ENCODE measurements at places on chromosomes 12 and 14.

DNA sequence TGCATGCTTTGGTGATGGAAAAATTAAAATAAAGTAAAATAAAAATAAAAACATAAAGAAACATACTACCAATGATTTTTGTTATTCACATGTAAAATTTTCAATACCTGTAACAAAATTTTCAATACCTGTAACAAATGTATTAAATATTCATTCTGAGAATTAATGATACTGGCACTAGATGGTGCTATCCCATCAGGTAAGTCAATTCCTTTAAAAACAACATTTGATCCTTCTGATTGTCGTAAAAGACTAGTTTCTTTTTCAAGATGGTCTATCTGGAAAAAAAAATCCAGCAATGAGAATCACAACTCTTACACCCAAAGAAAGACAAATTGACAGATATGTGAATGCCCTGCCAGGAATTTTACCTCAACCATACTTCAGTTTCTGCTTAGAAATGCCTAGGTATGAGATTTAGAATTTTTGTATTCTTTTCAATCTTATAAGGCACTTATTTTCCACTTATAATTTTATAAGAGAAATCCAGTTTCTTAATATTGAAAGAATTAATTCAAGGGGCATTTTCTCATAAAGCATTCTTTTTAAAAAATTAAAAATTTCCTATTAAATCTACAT, 30.7 kb downstream of the CEP290 start:
- no peak for DNase-seq

DNA sequence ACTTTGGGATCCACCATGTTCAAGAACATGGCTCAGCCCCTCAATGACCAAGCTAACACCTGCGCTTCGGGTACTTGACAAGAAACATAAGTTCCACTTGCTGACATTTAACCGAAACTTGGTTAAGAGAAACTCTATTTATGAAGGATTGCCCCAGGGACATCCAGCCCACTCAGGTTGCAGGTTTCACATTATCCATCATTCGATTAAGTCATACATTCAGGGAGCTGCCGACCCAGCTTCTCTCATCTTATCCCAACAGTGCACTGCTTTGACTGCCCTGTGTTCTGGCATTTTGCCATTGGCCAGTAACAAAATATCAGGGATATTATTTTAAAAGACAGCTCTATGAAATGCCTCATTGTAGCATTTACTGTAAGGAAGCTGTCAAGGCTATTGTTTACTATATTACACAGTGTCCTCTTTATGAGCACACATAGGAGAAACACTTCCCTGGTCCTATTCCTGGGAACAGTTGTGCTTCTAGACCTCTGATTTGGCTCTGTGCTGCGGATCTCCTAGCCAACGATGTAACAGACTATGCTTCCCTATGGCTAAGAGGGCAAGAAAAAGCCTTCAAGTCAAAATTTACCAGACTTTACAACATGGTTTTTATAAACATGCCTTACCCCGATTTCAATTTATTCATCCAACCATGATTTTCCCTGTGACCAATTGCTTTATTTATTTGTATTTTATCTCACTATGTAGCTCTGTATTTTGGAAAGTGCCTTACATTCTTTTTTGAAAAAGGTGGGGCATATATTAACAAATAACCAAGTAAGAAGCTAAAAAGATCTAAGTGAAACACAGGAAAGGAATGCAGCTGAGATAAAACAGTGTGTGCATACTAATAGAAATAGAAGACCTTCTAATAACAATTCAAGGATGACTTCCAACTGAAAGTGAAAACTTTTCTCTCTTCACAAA, 109.3 kb downstream of the ITPR2 start:
- DNase-seq = no peak

DNA sequence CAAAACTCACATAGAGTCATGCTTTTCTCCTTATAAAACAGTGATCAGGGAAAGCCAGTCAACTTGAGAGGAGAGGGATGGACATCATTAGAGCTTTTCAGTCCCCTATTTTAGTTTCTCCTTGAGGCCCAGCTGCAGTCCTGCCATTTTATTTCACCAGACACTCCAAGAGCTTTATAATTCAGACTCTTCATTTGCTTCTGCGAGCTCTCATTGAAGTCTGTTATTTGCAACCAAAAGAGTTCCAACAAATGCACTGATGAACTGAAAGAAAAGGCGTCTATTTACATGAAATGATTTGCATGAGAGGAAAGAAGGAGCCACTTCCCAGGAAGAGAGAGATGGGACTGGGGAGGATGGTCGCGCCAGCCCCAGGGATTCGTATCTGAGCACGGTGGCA, 86.8 kb downstream of the NDUFA12 start:
- DNase-seq = no peak

DNA sequence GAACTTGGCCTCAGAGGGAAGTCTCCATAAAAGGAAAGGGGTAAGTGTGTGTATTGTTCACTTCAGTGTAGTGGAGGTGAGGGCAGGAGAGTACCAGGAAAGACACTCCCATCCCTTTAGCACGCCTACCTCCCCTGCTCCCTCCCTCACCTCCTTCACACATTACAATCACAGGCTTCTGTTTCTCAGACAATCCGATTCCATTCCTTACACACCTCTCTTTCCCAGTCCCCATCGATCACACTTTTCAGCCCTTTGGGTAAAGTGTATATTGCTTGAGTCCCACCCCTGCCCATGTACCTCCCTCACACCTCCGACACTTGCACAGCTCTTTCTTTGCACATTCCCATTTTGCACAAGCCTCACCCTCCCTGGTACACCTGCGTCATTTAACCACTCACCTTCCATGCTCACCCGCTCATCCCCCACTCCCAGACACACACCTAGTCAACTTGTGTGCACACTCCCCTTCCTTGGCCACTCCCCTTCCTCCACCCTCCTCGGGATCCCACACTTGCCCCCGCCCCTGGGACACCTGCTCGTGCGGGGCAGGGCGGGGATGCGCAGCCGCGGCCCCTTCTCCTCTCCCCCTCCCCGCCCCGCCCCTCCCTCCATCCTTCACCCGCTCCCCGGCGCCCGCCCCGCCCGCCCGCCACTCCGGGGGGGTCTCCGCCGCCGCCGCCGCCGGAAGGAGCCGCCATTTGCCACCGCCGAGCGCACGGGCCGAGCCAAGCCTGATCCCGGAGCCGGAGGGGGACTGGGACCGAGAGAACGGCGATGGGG, at the start of gene MARCHF9:
Gene MARCHF9, plus strand, starts transcription at position 693 of the 783 bp plus-strand sequence. CDS start 426 bp downstream, outside the sequence.
- DNase-seq = peak; percentile 49

DNA sequence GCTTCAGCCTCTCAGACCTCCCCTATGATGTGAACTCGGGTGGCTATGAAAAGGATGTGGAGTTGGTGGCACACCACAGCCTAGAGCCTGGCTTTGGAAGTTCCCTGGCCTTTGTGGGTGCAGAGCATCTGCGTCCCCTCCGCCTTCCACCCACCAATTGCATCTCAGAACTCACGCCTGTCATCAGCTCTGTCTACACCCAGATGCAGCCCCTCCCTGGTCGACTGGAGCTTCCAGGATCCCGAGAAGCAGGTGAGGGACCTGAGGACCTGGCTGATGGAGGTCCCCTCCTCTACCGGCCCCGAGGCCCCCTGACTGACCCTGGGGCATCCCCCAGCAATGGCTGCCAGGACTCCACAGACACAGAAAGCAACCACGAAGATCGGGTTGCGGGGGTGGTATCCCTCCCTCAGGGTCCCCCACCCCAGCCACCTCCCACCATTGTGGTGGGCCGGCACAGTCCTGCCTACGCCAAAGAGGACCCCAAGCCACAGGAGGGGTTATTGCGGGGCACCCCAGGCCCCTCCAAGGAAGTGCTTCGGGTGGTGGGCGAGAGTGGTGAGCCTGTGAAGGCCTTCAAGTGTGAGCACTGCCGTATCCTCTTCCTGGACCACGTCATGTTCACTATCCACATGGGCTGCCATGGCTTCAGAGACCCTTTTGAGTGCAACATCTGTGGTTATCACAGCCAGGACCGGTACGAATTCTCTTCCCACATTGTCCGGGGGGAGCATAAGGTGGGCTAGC, 7.0 kb upstream of the RPS26 start:
- DNase-seq = no peak

DNA sequence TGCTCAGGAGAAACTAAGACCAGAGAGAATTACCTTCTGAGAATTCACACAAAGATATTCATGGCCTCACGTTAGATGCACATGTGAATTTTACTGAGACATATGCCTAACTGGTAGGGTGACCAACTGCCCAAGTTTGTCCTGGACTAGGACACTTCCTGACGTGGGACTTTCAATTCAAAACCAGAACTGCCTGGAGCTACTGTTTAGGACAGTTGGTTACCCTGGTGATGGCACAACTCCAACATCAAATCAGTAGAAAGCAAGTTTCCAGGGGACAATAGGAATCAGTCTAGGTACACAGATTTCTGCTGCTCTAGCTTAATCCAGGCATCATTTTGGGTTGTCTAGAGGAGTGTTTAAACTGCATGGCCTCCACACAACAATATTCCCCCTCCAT, 178.7 kb downstream of the GXYLT1 start:
- no peak for DNase-seq

GRCh38 chr14:94769391-94770250, at the start of gene GSC:
GSC (minus strand) TSS chr14:94770113; CDS start chr14:94770015, 98 bp downstream.
- DNase-seq = no peak

DNA sequence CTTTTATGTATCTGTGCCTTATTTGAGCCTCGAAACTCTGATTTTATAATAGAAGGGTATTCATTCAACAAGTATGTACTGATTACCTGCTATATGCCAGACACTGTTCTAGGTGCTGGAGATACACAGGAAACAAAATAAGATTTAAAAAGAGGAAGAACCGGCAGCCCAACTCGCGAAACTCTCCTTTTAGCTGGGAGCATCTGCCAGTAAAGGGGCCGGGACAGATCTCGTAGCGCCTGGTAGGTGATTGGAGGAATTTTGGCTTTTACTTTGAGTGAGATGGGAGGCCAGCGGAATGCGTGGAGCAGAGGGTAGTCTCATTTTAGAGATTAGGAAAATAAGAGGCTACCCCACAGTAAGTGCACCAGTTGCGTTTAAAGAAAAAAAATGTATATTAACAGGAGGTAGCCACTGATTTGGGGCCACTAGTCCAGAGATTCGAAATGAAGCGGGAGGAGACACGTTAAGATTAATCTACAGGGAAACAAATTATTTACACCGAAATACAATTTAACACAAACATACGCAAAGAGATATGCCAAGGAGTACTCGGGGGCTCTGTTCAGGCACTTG, 520 bp upstream of the MON2 start:
- no peak for DNase-seq
